Left colon (tissue), 2 donors: ENCODE measurements at places on chromosomes 12 and 14. TPM values are rescaled to one million over a fixed set of nuclear protein-coding genes. Genes with fewer than 3 reads are reported as not detected.

SRRM4 gene
- not detected for total RNA-seq

TRPV4 gene
- 0.36 TPM for total RNA-seq

ZBTB39 gene
- 3.2 TPM for total RNA-seq

TNFAIP2 gene
- total RNA-seq = 40.8 TPM

DAO gene
- 3.8 TPM for total RNA-seq

AMDHD1 gene
- total RNA-seq = not detected

TAS2R8 gene
- not detected for total RNA-seq

CACNA2D4 gene
- 5.1 TPM for total RNA-seq

ANO4 gene
- 0.15 TPM for total RNA-seq

FICD gene
- 5.3 TPM for total RNA-seq

ALX1 gene
- total RNA-seq = not detected

ACOT4 gene
- 2.3 TPM for total RNA-seq

DNA sequence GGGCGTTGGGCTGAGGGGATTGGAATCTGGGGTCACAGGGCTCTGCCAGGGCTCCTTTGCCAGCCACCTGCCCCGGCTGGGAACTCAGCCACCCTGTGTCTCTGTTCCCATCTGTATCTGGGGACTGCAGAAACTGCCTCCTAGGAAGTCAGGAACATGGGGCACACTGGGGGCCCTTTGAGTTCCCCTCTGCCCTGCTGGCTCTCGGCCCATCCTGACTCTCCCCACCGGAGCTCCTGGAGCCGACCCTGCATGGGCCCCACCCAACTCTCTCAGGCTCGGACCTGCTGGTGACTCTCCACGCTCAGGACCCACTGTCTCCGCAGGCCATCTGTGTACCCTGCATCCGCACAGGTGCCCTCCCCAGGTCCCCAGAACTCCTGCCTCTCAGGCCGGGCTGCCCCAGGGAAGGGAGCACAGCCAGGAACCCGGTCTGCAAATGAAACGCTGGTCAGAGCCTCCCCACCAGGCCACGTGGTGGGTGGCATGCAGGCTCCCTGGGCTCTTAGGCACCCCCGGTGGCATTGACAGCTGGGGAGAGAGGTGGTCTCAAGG is 82.8 kb downstream of the KIF26A start:
- DNase-seq = peak; percentile 24

- DNase-seq = no peak
Measured at GRCh38 chr12:13691598-13691997, 289.8 kb downstream of the GRIN2B start.

- no peak for DNase-seq
Measured at GRCh38 chr12:124372831-124373230, 77.9 kb downstream of the RFLNA start.

GRCh38 chr14:103164779-103165178 is 41.5 kb downstream of the TNFAIP2 start:
- no peak for DNase-seq

- DNase-seq = no peak
Measured at GRCh38 chr14:90699016-90699415, 117.2 kb downstream of the TTC7B start.

GRCh38 chr12:6960593-6961277 is 9.6 kb downstream of the PTPN6 start:
- peak; percentile 45 for DNase-seq

DNA sequence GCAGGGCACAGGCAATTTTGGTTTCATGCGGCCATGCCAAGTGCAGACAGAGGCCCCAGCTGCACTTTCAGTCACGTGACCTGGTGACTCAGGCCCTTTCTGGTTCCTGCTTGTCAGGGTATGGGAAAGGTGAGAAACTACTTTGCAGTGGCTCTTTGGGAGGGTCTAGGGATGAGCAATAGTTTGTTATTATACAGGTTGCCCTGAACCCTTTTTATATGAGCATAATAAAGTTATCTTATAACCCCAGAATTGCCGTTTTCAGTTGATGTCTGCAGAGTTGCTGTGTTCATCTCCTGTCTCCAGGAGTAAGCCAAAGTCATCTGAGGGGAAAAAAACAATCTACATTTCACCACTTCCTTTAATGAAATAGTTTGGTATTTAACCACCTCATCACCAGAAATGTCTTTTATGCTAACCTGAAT is 30.9 kb upstream of the EMP1 start:
- DNase-seq = peak; percentile 60

GRCh38 chr12:103964805-103965204 is 867 bp upstream of the TDG start:
- DNase-seq = no peak

DNA sequence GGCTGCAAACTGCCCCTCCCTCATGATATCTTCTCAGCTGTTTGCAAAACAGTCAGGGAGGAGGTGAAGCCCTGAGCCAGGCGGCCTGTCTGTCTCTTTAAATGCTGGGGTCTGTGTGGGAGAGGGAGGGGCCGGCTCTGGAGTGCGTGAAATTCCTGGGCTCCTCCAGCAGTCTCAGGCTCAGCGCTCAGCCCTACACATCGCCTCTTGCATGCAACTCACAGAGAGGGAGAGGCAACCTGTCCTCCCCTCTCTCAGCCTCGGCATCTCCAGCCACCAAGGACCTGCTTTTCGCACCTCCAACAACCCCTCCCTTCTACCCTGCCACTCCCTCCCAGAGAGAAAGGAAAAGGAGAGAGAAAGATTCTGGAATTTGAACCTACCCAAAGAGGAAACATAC is at the start of gene NRXN3:
TSS of gene NRXN3 (plus strand) at position 171 of the 400 bp plus-strand sequence. CDS start 72,721 bp downstream, outside the sequence.
- DNase-seq = no peak

DNA sequence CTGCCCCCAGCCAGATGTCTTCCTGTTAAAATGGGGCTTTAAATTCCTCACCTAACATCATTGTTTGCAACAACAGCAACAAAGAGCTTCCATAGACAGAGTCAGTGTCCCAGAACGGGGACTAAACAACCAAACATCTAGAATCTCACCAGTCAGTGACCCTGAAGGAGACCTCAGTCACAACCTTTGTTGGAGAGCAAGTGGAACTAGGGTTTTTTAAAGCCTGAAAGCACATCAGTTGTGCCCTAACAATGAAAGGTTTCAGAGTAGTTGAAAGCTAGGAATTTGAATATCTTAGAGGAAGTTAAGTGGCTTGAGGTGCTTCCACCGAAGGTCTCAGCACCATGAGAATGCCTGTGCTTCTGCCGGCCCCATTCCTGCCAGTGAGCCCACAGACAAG is 5.0 kb upstream of the ALDH2 start:
- DNase-seq = no peak

DNA sequence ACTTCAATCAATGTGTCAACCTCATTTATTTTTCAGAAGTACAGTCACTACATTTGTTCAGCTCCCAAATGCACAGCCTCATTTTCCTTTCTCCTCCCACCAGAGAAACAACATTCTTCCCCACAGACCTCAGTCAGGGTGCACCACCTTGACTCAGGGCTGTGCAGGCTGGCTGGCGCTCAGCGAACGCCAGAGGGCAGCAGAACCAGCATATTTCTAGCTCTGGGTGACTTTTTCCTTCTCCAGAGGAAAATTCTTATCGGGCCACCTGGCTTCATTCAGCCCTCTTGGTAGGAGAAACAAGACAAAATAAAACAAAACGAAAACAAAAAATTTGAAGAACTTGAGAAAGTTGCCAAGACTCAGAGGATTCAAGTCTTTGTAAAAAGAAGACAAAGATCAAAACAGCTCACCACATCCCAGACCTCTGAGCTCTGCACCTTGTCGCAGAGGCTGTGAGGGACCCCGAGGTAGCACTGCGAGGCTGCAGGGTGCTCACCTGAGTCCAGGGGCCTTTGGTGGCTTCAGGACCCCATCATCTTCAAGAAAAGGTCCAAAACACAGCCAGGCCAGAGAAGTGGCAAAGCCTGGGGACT is 33.7 kb downstream of the PAH start:
- DNase-seq = peak; percentile 60

DNA sequence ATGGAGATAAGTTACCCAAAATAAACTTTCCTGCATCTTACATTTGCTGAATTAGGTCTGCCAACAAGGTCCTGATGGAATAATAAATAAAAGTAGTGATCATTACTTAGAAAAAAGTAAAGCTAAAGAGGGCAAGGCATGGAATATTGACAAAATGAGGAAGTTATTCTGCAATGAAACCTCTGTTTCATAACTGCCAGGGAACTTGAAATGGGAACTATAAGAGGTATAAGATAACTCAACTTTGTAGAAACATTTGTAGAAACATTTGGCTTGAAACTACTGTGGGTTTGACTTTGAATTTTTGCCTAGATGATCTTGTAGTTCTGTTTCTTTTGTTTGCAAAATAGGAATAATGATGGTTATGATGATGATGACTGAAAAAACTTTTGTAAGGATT is 18.7 kb upstream of the YBX3 start:
- DNase-seq = no peak

DNA sequence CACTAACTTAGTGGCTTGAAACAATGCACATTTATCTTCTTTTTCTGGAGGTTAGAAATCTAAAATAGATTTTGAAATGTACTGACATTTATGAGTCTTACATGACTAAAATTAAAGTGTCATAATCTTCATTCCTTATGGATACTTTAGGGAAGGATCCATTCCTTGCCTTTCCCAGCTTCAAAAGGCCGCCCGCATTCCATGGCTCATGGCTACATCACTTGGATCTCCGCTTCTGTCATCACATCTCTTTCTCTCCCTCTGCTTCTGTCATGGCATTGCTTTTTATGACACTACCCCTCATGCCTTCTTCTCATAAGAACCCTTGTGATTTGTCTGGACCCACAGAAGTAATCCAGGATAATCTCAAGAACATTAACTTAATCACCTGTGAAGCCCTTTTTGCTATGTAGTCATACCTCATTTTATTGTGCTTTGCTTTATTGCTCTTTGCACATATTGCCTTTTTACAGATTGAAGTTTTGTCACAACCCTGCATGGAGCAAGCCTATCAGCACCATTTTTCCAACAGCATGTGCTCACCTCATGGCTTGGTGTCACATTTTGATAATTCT is 66.5 kb downstream of the GARIN6 start:
- no peak for DNase-seq

GRCh38 chr14:99875421-99875820 is 82.2 kb downstream of the EML1 start:
- DNase-seq = no peak

DNA sequence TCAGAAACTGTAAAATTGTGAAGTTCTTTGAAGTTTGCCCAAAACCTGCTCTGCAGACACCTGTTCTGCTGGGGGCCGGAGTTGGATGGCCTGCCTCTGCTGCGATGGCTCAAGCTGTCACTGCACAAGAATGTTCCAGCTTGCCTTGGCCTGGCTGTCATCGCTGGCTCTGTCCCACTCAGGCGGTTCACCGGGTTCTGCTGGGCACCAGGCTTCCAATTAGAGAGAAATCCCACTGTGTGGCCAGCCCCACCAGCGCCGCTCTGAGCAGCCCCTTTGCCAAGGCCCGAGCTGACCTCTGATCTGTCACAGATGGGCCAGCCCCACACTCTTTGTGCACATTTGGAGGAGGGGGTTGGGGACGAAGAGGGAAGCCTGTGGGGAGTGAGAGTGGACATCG is 71.7 kb upstream of the GPATCH2L start:
- no peak for DNase-seq

GRCh38 chr12:25819691-25820090 is 138.8 kb upstream of the RASSF8 start:
- DNase-seq = no peak

DNA sequence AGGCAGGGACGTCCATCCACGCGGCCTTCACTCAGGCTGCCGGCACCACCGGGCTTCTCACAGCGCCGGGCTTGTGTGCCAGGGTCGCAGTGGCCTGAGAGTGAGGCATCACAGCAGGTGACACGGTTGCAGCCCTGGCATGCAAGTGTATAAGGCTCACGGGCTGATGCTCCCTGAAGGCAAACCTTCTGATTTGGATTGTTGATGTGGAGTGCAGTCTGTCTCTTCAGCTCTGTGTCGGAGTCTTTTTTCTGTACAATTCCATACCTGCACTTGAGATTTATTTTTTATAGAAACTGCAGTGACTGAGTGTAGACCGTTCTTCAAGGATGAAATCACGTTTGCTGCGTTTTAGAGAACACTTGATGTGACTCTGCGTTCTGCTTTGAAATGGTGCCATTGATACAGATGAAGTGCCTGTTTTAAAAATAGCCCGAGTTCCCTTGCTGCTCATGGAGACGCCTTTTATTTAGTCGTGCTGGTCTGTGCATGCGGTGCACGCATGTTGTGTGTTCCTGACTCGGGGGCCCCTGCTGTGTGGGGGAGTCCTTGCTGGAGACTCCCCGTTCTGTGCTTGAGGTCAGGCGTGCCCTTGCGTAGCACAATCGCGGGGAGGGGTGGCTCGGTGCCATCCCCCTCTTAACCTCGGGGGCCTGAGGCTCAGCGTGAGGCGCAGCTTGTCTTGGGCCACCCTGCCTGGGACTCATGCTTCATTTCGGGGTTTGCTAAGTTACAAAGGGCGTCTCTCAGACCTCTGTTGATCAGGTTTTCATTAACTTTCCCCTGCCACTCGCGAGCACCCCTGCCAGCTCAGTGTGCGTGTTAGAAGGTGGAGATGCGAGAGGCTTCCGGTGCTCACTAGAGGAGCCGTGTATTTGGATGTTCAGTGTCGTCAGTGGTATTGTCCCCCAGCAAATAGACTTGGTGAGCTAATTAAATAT is 21.6 kb upstream of the AMN start:
- no peak for DNase-seq

- DNase-seq = peak; percentile 65
Measured at GRCh38 chr14:24430682-24431568, 1.2 kb downstream of the KHNYN start.

GRCh38 chr14:105466531-105467248 is 7.9 kb upstream of the CRIP2 start:
- DNase-seq = no peak

DNA sequence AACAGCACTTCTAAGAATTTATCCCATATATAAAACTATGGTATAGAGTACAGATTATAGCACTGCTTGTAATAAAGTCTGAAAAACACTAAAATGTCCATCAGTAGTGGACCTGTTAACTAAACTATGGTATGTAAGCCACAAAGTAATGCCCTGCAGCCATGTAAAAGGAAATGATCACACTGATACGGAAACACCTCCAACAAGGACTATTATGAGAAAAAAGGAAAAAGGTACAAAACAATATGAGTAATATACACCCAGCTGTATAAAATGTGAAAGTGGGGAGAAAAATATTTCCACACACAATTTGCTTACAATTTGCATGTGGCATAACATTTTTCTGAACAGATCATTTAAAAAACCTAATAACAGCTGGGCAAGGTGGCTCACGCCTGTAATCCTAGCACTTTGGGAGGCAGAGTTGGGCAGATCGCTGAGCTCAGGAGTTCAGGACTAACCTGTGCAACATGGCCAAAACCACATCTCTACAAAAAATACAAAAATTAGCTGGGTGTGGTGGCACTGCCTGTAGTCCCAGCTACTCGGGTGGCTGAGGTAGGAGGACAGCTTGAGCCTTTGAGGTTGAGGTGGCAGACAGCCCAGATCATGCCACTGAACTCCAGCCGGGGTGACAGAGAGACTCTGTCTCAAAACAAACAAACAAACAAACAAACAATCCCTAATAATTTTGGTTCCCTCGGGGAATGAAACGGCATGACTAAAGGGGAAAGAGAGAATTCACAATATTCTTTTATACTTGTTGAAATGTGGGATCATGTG is 250.5 kb downstream of the MED13L start:
- DNase-seq = no peak

GRCh38 chr12:64801381-64801780 is 23.1 kb upstream of the TBC1D30 start:
- no peak for DNase-seq
